Activated T-helper 9 cell treated with anti-CD3 and anti-CD28 coated beads, Interleukin-2, amount 50 U/mL, for 16 hours (primary cell): ENCODE measurements at places on chromosomes 7 and 10.

GRCh38 chr7:137245890-137246289 is 97.6 kb downstream of the PTN start:
- DNase-seq: no peak

- DNase-seq: no peak
Measured at GRCh38 chr7:44062903-44063295, 2.5 kb downstream of the PGAM2 start.

DNA sequence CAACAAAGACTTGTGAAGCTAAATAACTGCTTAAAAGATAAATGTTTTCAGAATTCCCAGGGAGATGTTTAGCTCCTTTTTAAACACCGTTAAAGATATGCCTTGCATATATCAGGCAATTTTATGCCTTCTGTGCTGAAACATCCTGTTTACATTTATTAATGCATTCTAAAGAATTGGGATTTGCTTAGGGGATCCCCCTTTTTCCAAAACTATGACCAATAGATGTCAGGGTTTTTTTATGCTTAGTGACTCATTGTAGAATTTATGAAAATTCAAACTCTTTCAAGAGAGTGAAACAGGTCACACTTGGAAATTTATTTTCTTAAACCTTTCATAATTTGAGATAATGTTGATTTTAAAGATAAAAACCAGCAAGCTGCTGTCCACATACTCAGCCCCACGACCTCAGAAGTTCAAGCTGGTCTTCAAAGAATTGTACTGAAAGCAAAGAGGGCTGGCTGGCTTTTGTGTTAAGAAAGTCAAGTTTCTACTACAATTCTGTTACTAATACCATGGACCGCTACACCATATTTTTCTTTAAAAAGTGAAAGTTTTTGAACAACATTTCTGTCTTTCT is 411.8 kb downstream of the ETV1 start:
- no peak for DNase-seq

DNA sequence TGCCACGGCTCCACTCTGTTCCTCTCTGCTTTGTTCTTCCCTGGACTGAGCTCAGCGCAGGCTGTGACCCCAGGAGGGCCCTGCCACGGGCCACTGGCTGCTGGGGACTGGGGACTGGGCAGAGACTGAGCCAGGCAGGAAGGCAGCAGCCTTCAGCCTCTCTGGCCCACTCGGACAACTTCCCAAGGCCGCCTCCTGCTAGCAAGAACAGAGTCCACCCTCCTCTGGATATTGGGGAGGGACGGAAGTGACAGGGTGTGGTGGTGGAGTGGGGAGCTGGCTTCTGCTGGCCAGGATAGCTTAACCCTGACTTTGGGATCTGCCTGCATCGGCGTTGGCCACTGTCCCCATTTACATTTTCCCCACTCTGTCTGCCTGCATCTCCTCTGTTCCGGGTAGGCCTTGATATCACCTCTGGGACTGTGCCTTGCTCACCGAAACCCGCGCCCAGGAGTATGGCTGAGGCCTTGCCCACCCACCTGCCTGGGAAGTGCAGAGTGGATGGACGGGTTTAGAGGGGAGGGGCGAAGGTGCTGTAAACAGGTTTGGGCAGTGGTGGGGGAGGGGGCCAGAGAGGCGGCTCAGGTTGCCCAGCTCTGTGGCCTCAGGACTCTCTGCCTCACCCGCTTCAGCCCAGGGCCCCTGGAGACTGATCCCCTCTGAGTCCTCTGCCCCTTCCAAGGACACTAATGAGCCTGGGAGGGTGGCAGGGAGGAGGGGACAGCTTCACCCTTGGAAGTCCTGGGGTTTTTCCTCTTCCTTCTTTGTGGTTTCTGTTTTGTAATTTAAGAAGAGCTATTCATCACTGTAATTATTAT is 1.2 kb downstream of the CLDN4 start:
- no peak for DNase-seq

GRCh38 chr7:50088463-50089129 is 4.5 kb downstream of the ZPBP start:
- DNase-seq: no peak

DNA sequence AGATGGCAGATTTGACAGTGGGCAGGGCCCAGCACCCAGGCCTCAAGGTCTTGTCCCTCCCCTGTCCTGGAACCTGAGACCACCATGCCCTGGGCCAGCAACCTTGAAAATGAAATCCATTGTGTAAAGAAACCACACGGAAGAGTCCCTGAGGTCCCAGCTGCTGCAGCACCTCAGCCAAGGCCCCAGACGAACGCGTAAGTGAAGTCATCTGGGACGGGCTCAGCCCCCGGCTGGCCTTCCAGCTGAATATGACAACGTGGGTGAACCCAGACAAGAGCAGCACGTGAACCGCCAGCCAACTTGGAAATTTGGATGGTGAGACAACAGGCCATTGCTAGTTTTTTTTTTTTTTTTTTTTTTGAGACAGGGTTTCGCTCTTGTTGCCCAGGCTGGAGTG is 70.3 kb downstream of the CYTH3 start:
- no peak for DNase-seq

GRCh38 chr10:133526957-133527588 is at the start of gene CYP2E1:
CYP2E1 (plus strand) TSS chr10:133527363; CDS start chr10:133527396, 33 bp downstream.
- DNase-seq: no peak

GRCh38 chr10:23362879-23363792 is 18.5 kb upstream of the C10orf67 start:
- peak; percentile 21 for DNase-seq

- DNase-seq: no peak
Measured at GRCh38 chr10:107436568-107436967, 272.1 kb upstream of the SORCS1 start.

DNA sequence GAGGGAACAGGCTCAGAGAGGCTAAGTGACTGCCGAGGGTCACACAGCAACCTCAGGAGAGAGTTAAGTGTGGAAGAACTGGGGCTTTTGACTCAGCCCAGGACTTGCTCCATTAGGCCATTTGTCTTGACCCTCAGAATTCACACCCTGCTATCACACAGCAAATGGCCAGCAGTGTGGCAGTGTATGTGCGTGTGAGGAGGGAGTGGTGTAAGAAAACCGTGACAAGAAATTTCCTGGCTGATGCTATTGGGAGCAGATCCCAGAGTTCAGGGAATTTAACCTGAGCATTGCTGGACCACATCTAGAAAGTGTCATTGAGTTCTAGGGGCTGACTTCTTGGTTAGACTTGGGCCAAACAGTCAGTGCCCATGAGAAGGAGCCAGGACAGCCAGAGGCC is 18.4 kb downstream of the VWA2 start:
- no peak for DNase-seq

GRCh38 chr10:7928536-7928935 is 110.2 kb downstream of the TAF3 start:
- no peak for DNase-seq

DNA sequence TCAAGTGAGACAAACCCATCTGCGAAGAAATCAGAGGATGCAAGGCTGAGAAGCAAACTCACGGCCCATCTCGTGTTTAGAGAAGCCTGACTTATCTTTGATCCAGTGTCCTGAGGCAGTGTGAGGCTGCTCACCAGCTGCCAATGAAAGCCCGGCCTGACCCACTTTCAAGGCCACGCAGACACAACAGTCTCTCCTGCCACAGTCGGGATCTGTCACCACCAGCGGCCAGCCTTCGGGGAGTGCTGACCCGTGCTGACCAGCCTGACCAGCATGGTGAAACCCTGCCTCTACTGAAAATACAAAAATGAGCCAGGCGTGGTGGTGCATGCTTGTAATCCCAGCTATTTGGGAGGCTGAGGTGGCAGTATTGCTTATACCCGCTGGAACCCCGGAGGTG is 7.4 kb upstream of the DNAJB6 start:
- DNase-seq: no peak

GRCh38 chr10:87918254-87918859 is 54.9 kb downstream of the PTEN start:
- no peak for DNase-seq

DNA sequence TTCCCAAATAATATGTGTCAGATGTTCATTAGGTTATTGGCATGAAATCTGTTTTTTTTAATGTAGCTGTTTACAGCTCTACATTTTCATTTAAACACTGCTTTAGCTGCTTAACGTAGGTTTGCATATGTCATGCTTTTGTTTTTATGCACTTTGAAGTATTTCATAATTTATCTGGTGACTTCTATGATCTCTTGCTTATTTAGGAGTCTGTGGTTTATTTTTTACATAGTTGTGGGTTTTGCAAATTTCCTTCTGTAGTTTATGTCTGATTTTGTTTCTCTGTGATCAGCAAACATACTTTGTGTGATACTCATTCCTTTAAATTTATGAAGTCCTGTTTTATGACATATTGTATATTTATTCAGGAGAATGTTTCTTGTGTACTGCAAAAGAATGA is 606.5 kb upstream of the PFKP start:
- DNase-seq: no peak

- DNase-seq: no peak
Measured at GRCh38 chr10:62597226-62597625, 207.3 kb upstream of the ADO start.

DNA sequence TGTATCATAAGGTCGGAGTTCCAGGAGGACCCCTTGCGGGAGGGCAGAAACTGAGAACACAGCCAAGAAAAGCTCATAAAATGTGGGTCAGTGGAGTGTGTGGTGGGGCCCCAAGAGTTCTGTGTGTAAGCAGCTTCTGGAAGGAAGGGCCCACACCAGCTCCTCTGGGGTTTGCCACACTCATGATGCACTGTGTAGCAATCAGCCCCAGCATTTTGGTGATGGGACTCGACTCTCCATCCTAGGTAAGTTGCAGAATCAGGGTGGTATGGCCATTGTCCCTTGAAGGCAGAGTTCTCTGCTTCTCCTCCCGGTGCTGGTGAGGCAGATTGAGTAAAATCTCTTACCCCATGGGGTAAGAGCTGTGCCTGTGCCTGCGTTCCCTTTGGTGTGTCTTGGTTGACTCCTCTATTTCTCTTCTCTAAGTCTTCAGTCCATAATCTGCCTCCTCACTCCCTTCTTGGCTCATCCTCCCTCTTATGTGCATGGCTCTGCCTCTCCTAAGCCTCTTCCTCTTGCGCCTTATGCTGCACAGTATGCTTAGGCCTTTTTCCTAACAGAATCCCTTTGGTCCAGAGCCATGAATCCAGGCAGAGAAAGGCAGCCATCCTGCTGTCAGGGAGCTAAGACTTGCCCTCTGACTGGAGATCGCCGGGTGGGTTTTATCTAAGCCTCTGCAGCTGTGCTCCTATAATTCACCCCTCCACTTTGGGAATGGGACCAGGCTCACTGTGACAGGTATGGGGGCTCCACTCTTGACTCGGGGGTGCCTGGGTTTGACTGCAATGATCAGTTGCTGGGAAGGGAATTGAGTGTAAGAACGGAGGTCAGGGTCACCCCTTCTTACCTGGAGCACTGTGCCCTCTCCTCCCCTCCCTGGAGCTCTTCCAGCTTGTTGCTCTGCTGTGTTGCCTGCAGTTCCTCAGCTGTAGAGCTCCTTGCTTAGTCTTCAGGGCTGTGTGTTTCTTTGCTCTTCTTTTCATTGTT is 17.8 kb downstream of the PRSS2 start:
- DNase-seq: no peak

- no peak for DNase-seq
Measured at GRCh38 chr10:70565556-70566514, 36.7 kb downstream of the PRF1 start.

- no peak for DNase-seq
Measured at GRCh38 chr10:13001041-13001886, at the start of gene CCDC3. CCDC3 (minus strand) TSS chr10:13001713; CDS start chr10:13001570, 143 bp downstream.

DNA sequence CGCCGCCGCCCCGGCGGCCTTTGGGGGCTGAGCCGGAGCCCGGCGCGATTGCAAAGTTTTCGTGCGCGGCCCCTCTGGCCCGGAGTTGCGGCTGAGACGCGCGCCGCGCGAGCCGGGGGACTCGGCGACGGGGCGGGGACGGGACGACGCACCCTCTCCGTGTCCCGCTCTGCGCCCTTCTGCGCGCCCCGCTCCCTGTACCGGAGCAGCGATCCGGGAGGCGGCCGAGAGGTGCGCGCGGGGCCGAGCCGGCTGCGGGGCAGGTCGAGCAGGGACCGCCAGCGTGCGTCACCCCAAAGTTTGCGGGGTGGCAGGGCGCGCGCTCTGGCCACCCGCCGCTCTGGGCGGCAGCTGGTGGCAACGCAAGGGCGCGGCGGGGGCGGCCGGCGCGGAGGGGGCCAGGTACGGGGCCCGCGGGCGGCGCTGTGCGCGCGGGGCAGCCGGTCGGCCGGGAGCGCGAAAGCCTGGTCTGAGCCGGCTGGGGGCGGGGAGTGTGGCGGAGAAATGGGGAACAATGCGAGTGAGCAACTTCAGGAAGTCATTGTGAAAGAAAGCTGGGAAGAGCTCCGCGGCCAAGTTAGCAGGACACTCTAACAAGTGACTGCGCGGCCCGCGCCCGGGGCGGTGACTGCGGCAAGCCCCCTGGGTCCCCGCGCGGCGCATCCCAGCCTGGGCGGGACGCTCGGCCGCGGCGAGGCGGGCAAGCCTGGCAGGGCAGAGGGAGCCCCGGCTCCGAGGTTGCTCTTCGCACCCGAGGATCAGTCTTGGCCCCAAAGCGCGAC is at the start of gene IKZF1:
TSS of gene IKZF1 (plus strand) at position 588 of the 782 bp plus-strand sequence. CDS start 14,346 bp downstream, outside the sequence.
- DNase-seq: no peak

DNA sequence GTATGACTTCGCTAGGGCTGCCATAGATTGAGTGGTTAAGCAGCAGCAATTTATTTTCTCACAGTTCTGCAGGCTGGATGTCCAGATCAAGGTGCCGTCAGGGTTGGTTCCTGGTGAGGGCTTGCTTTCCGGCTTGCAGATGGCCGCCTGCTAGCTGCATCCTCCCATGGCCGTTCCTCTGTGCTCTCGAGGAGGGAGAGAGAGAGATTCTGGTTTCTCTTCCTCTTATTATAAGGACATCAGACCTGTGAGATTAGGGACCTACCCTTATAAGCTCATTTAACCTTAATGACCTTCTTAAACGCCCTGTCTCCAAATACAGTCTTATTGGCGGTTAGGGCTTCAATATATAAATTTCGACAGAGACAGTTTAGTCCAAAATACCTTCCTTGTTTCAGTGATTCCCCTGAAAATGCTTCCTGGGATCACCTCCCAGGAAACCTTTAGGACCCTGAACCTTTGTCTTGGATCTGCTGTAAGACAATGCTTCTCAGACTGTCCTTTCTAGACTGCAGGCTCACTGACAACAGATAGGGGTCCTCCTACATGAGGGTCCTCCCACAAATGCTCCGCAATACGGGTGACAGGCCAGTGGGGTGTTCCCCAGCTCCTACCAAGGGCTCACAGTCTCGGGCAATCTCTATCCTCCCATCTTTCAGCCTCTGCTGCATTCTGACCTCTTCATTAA is 82.5 kb upstream of the BAIAP2L1 start:
- no peak for DNase-seq

DNA sequence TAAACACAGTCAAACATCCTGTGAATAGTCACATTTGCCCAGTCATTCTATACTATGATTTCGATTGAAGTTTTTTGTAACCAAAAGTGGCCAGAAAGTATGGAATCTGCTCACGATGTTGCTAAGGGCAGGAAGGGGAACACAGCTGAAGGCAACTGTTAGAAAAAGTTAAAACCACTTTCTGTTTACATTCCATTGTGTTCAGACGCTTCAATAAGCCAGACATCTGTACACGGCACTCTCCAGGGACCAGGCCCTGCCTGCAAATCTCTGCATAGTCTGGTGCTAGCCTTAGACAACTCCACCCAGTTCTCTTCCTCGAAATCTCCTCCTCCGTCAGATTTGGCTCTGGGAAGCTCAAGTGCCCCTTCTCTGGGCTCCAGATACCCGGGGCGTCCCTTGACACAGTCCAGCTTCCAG is 17.1 kb upstream of the TMEM120A start:
- DNase-seq: no peak
